ENCODE measurements at places on chromosomes 6 and 20.

DNA sequence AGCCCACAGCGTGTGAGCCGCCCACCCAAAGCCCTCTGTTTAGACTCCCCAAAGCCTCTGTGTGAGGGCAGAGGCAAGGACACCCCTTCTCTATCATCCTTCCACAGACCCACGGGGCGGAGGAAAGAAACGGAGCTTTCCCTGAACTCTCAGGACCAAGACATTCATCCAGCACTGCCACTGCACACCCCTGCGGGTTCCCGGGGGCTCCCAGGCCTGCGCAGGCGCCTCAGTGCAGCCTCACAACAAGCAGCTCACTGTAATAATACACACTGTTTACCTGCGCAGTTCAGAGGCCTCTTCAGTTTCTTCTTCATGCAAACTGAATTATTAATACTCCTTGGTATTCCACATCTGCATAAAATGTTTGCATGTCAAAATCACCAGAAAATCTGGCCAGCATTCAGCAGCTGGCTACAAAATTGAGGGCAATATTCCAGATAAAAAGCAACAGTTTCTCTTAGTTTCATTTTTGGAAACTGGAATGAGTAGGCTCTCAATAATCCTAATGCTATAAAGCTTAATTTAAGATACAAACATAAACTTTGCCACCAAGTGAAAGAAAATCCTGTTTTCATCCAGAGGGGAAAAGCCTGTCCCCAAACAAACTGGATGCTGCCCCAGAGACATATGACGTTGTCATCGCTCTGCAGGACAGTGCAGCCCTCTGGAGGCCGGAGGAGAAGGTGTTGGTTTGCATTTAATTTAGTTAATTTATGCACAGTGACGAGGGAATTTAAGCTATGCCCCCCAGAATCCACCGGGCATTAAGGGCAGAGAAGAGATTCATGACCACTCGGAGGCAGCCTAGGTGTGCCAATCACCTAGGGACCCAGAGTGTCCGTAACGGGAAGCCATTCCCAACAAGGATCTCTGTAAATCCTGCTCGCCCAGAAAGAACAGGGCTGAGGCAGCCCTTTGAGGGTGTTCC is 45.3 kb downstream of the NINL start:
- DNase-seq = no peak

DNA sequence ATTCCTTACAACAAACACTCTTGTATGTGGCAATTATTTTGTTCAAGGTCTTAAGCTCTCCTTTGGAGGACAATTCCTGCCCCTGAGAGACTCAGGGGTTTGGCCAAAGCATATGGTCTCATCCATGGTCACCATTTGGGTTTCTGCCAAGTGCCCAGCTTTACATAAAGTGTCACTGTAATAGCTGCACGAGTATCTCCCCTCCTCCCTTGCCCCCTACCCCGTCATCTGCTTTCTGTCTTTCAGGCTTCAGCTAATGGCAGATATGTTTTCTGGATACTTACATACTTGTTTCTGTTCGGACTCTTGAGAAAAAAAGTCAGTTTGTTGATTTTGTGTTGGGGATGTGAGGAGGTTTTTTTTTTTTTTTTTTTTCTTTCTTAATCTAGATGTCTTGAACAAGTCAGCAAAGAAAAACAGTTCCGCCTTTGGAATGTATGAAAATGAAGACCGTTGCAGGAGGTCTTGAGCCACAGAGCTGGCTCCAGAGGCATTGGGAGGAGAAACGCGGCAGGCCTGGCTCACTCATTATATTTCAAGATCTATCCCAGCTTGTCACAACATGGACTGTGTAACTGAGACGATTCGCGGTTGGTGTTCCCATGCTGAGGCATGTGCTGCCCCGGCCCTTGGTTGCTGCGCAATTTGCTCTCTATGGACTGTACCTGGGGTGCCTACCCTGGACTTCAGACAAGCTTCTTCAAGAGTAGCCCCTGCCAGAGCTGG is 32.6 kb upstream of the STX16 start:
- DNase-seq = no peak

- no peak for DNase-seq
These were observed 52.6 kb downstream of the HECA start for GRCh38 chr6:139187489-139187888.

- DNase-seq = no peak
These were observed 450.9 kb downstream of the GJA1 start for GRCh38 chr6:121886223-121886830.

DNA sequence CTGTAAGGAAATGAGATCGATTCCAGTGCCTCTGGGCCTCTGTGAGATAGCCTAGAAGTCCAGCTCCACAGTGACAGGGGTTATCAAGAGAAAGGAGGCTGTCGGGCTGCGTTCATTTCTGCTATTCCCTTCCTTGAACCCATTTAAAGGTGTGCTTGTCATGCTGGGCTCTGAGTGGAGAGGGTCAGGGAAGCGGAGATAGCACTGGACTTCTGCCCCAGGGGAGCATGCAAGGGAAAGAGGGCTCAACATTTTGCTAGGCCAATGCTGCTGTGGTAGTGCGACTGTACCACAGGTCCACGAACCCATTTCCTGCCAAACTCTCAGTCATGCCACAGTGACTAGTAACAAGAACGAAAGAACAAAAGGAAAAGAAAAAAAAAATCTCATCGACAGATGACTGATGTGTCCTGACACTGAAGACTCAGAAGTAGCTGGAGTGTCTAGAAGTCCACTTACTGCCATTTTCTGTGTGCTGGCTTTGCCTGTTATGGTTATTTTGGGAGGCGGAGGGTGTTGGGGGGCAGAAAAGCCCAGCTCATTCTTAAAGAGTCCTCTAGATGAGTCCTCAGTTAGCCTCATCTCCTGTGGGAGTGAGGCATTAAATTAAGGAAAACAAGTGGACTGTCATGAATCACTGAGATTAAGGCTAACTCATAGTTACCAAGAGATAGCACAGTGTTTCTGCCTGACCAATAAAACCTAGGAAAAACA is 8.1 kb downstream of the NEDD9 start:
- no peak for DNase-seq

DNA sequence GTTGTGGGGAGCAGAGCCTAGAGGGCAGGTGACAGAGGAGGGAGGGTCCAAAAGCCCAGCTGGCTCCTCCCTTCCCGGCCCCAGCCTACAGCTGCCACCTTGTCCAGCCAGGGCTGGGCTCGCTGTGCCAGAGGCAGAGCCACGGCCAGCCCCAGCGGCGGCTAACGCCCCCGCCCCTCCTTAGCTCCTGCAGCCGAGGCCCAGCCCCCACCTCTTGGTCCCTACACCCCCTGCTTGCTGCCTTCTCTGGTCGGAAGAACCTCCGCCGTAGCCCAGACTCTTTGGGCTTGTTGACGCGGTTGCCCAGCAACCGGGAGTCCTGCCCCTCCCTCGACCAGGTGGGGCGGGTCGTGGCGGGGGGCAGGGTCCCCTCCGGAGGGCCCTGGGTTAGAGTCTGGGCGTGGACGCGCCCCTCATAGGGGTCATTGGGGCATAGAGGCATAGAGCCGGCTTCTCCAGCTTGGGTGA is 521 bp upstream of the LKAAEAR1 start:
- DNase-seq = no peak

GRCh38 chr6:155327326-155328073 is 13.2 kb upstream of the TFB1M start:
- DNase-seq = no peak

DNA sequence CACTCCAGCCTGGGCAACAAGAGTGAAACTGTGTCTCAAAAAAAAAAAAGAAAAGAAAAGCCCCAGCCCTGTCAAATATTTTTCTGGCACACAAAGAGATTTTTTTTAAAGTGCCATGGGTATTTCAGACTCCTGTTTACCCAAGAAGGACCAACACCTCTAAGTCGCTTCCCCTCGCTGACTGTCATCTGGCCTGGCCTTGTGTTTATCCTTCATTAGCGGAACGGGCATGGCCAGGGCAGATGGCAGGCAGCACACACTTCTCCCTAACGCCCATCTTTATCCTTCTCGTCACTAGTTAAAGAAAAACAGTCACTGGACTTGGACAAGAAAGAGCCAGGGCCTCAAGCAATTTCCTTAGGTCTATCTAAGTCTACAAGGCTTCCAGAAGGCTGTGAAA is 7.3 kb upstream of the CBFA2T2 start:
- DNase-seq = no peak

DNA sequence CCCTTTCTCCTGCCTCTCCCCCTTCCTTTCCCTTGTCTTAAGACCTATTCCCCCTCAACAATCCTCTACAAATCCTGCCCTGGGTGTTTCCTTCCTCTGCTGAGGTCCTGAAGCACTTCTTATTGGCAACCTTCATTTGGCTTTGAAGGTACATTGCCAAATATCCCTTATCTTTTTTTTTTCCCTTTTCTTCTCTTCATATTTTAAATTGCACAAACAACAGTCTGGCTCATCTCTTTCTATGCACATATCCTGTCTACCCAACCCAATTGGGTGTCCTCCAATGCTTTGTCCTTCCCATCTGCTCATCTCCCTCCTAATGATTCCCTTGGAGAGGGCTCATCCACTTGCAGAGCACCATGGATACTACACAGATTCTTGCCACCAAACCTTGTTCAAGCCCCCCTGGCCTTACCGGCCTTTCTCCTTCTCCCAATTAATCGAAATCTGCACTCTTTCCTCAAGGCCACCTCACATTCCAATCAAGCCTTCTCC is 537.9 kb upstream of the JARID2 start:
- DNase-seq = no peak

DNA sequence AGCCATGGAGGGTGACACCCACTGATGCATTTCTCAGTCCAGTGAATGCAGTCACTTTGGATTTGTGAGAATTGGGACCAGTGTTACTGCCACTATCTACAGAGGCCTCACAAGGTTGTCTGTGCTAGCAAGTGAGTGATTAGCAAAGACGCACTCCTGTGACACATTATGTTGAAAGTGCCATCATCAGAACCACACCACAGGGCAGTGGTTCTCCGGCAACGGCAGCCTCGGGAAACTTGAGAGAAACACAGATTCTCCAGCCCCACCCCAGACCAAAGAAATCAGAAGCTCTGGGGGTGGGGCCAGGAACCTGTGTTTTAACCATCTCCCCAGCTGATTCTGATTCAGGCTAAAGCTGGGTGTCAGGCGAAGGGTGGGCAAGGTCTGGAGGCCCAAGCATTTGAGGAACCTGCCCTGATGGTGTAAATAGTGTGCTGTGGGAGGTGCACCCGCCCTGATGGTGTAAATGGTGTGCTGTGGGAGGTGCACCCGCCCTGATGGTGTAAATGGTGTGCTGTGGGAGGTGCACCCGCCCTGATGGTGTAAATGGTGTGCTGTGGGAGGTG is 39.9 kb downstream of the TMEM242 start:
- no peak for DNase-seq

DNA sequence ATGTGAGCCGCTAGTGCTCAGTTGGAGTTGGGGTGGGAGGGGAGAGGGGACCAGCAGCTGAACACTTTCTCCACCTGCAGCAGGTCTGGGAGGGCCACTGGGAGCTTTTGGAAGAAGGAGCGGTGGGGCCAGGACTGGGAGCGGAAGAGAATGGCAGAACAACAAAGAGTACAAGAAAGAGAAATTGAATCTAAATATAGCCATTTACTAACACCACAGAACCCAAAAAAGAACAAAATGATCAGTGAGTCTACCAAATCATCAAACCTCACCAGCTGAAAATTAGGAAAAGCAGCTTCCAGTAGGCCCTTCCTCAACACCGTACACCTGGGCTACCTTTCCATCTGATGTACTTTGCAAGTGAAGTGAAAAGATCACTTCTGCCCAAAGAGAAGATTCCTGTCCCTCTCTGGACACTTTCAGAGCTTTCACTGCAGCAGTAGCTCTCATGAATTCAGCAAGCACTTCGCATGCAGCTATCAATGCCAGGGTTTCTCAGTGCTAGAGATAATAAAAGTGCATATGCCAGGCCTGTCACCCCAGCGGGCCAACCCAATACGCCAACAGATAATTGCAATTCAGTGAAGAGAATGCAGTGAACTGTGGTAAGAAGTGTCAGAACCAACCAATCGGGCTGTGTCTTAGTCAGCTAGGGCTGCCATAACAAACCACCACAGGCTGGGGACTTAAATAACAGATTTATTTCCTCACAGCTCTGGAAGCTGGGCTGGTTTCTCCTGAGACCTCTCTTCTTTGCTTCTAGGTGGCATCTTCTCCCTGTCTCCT is 597 bp downstream of the LY86 start:
- DNase-seq = no peak

- DNase-seq = no peak
These were observed 19.2 kb downstream of the MRPS18A start for GRCh38 chr6:43668151-43669028.

DNA sequence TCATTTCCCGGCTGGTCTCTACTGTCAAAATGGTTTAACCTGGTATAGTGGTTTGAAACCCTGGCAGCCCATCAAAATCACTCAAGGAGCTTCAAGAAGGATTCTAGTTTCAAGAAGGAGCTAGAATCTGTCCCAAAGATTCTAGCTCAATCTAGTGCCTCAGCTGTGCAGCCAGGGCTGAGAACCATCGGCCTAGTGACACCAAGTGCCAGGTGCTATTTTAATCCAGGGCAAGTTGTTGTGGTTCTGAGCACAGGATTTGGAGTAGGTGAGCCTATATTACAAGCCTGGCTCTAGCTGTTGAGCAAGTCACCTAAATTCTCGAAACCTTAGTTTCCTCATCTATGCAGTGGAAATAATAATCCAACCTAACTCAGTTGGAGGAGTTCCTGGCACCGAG is 3.7 kb downstream of the MOCS1 start:
- no peak for DNase-seq

DNA sequence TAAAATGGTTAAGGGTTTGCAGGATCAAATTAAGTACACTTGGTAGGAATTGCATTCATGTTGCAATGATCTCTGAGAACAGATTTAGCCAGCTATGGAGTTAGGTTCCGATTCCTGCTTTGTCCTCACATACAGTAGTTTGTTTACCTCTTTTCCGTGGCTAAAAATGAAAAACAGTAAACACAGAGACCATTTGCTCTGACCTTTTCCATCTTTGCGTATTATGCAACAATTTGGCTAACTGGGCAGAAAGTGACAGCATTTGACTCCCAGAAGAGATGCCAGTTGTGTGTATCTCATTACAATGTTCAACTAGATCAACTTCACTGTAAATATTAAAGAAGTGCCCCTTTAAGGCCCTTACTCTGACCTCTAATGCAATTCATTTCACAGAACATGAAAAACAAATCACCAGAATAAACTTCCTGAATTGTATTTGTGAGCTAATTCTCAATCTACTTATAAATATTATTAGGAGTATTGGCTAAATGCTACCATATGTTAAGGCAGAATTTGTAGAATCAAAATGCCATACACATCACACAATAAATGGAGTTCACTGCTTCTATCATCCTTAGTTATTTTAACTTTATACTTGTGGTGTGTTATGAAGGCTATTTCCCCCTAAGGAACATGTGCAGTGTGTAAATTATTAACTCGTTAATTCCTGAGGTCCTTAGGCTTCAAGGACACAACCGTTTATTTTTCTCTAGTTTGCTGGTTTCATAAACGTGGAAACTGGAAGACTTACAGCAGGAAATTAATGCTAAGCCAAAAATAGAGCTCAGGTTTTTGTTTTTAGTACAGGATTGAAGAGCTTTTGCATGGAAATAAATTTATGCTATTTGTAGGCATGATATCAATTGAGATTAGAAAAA is 380.7 kb upstream of the CITED2 start:
- no peak for DNase-seq

GRCh38 chr6:149558029-149558428 is 8.1 kb upstream of the GINM1 start:
- DNase-seq = no peak
